ENCODE measurements at places on chromosomes 11 and 22.
A peak's percentile ranks its signal among the peaks of the same experiment; 100 is the strongest.

DNA sequence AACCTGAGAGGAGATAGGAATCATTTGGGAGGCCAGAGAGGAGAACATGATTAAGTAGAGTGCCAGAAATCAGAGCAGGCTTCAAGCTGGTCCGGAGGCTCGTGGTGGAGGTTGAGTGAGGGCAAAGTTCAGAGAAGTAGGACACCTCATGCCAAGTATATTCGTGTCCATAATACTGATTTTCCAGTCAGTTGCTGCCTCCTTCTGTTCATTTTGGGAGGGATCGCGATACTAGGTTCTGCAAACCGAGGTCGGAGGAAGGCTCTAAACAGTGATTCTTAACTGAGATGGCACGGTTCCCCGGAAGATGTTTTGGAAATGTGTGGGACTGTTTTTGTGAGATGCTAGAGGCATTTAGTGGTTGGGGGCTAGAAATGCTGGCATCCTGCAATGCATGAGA, 13.6 kb upstream of the CD3E start:
- peak; percentile 66 for DNase-seq

- DNase-seq: peak; percentile 81
These were observed 1.5 kb upstream of the WNT11 start for GRCh38 chr11:76207642-76208401.

GRCh38 chr11:44219830-44220796, 89.8 kb downstream of the ALX4 start:
- no peak for DNase-seq

DNA sequence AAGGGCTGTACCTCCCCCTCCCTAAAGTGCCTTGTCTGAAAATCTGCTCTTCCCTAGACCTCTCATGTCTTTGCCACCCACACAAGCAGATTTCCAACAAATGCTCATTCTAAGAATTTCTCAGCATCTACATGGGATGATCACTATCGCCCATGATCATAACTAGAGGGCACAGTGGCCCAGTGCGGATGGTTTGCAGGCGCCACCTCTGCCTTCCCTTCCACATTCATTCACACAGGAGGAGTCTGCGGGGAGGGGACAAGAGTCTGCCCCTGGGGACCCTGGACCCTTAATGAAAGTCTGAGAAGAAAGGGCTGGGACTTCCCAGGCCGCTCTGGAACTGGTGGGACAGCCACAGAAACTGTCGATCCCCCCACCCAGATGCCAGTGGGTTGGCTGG, 28.9 kb downstream of the KCTD17 start:
- DNase-seq: no peak

DNA sequence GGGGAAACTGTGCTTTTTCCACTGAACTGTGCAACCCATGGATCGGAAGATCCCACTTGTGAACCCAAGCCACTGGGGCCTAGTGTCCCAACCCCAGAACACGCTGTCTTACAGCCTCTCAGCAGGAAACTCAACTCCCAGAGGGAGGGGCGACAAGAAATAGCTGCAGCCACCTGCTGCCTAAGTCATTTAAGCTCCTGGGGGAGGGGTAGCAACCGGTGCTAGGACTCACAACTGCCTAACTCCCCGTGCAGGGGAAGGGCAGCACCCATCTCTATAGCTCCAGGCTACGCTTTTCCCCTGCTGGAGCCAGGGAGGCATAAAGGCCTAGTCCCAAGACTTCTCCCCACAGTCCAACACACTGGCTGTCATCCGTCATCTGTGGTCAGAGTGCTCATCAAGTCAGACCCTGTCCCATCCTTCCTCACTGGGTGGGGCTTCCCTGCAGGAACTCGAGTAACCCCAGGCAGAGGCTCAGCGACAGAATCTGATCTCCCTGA, 363.0 kb downstream of the LUZP2 start:
- no peak for DNase-seq

GRCh38 chr11:92892802-92893684, 76.4 kb upstream of the MTNR1B start:
- no peak for DNase-seq

DNA sequence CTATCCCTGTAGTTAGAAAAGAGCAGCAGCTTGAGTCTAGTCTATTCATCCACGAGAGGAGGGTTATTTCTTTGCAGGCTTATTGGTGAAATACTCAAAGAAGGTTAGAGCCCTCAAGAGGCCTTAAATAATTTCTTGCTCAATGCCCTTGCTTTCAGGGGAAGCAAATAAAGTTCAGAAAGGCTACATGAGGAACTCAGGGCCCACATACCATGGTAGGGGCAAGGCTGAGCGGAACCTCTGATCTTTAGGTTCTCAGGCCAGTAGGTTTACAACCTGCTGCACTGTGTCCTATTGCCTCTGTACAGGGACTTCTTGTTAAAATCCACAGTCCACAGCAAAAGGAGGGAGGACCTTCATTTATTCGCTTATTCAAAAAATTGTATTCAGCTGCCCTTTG, 101.7 kb downstream of the ADAMTS15 start:
- no peak for DNase-seq

Measured in activated CD8-positive, alpha-beta memory T cell treated with anti-CD3 and anti-CD28 coated beads, Interleukin-2, amount 10 ng/mL, durations not matched to agents 7 days and 5 days (primary cell).